ENCODE measurements at places on chromosomes 11 and 22.

DNA sequence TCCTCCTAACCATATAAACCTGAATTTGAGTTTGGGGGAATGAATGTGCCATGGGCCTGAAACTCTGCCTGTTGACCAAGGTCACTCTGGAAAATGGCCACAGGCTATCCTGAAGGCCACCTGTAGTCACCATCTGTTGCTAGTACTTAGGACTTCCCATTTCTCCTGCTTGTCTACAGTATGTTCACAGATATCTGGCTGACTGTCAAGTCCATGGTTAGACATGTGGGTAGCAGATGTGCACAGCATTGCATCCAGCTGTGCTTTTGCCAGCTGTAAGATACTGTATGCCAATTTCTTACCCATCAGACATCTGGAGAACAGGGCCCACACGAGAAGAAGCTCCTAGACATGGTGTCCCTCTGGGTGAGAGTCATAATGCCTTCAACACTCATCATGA lies 475.4 kb downstream of the INSC start:
- DNase-seq = no peak

DNA sequence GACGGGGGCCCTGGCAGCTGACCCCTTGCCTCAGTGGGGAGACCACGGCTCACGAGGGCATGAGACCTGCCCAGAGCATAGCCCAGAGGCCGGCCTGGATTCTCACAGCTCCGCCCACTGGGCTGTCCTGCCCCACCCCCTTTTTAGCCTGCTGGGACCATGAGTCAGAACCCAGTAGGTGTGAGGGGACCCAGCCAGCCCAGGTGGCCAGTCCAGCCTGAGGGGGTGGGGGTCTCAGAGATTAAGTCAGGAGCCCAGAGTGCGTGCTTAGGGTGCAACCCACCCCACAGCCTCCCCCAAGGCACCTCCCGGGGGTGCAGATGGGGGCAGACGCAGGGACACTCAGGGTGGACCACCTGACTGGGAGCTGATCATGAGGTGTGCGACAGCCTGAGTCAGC lies 40.1 kb upstream of the PPARA start:
- DNase-seq = no peak

DNA sequence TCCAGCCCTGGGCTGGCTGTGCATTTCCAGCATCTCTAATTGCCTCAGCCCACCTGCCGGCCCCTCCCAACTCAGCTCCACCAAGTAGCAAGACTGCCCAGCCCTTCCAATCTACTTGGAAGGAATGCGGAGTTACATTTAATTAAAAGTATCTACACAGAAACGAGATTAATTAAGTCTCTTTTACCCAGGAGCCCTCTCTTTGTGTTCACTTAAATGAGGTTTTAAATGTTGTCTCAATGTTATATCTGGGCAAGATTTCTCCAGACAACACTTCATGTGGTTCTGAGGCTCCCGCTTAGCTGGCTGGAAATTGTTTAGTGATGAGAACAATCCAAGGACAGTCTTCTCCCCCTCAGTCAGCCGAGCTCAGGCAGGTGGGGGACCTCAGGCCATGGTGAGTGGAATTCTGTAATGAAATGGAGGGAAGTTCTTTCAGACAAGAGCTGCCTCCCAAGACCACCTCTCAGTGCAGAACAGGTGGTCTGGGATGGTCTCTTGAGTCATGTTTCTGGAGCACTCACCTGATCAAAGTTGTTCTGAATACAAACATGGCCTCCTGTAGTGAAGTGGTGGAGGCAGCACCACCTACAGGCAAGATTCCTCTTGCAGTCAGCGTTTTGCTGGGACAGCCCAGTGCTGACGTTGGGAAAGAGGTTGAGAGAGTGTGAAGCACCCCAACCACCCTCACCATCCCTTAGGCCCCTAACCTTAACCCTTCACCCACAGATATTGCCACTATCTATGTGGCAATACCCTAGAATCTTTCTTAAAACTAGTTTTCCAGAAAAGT lies 371.6 kb downstream of the CADM1 start:
- DNase-seq = no peak

DNA sequence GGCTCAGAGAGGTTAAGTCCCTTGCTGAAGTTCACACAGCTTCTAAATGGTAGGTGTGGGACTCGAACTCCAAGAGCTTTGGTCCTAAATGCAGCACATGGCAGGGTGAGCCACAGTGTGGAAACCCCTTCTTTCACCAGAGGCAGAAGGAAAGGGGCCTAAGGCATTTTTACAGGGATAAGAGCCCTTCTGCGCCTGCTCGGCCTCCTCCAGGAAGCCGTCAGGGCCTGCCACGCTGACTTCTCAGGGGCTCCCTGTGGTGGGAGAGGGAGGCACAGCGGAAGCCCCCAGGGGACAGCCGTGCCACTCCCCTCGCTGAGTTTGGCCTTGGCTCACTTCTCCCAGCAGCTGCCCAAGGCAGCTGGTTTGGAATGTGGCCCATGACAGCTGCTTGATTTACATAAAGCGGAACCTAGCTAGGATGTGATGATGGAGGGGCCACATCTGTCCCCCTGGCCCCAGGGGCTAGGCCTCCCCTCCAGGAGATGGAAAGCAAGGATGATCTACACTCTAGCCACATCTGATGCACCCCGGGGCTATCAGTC lies 35.4 kb downstream of the CD82 start:
- DNase-seq = no peak

DNA sequence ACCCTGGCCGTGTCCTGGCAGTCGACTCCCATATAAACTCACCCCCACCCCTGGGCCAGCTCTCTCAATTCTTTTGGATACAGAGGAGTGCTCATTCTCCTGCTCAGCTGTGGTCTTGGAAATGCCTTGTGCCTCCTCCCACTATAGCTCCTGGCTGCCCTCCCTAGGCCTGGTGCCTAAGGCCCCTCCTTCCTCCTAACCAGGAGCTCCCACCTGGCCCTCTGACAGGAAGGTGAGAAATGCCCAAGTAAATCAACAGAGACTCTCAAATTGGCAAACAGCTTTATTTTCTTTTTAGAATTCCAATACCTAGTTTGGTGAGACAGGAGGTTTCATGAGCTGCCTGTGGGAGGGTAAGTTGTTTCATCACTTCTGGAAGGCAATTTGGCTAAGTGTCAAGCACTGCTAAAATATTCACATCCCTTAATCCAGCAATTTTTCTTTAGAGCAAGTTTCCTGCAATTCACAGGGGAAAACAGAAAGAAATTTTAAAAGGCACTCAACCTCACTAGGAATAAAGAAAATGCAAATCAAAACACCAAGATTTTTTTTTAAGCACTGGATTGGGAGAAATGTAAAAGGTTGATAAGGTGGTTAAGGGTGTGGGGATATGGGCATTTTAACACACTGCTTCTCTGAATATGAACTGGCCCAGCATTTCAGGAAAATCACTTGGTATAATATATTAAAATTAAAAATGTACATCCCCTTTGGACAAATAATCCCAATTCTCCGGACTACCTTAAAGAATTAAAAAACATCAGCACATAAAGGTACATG lies 209.7 kb upstream of the ARHGAP20 start:
- DNase-seq = no peak

- DNase-seq = no peak
Measured at GRCh38 chr22:21680830-21681565, 15.2 kb downstream of the PPIL2 start.

DNA sequence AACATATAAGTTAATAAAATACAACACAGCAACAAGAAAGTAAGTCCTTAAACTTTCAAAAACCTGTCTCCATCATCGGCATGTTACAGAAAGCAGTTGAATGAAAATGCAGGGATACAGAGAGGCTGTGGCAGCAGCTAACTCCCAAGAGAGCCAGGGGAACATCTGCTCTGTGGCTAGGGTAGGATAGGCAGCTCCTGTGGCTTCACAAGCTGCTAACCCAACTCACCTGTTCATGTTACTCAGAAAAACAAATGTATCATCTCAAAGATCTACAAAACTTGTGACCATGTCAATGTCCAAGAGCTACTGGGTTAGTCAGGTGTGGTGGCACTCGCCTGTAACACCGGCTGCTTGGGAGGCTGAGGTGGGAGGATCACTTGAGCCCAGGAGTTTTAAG lies 15.2 kb upstream of the PLAAT3 start:
- DNase-seq = no peak

GRCh38 chr11:1557051-1557884 lies 14.8 kb downstream of the DUSP8 start:
- DNase-seq = no peak

- DNase-seq = no peak
Measured at GRCh38 chr11:108881131-108881530, 216.3 kb downstream of the DDX10 start.

All from HS-27A (cell line).